GDM1 (cell line): ENCODE measurements at places on chromosomes 7 and 10.

- DNase-seq = no peak
Measured at GRCh38 chr7:10706875-10707493, 266.7 kb upstream of the PHF14 start.

- no peak for DNase-seq
Measured at GRCh38 chr10:30125496-30125895, 66.1 kb upstream of the JCAD start.

DNA sequence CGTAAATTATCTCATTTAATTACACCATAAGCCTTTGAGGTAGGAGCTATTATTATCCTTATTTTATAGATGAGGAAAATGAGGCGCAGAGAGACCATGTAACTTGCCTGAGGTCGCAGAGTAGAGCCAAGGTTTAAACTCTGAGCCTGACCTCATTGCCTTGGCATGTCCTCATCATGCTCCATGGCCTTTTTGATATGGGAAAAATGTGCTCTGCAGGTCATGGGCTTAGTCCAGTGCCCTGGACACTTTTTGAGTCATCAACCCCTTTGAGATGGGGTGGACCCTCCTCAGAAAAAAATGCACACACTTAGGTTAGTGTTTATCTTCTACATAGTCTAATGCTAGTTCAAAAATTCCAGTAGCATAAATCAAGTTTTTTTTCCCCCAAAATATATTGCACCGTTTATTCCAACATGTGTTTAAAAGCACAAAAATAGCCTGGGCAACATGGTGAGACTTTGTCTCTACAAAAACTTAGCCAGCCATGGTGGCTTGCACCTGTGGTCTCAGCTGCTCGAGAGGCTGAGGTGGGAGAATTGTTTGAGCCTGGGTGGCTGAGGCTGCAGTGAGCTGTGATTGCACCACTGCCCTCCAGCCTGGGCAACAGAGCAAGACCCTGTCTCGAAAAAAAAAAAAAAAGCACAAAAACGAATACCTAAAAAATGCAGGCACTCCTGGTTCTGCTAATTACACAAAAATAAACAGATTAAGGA is 28.6 kb upstream of the TMEM178B start:
- DNase-seq = no peak

GRCh38 chr7:41002741-41003610 is 699.9 kb downstream of the INHBA start:
- DNase-seq = peak; percentile 12

- no peak for DNase-seq
Measured at GRCh38 chr7:22700559-22701002, 26.4 kb upstream of the IL6 start.

GRCh38 chr7:140209866-140210609 is 33.3 kb upstream of the KDM7A start:
- no peak for DNase-seq

DNA sequence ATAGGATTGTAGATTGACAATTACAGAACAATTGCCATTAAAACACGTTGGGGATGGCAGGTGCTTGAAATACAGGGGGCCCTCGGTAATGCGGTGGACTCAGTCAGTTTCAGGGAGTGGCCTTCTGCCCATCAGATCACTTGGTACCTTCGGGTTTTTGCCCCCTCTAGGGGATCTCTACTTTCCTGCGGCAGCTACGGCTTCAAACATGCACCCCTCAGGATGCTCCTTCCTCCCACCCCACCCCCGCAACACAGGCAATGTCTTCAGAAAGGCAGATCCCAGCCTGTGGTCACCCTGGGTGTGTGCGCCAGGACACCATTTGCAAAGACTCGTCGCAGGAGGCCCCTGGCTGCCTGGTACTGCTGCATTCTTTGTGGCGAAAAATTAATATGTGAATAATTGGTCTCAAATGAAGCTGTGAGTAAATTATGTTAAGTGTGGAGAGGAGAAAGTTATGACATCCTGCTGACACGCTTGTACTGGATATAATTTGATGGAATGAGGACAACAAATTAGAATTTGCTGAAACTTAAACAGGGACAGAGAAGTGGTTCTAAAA is 431.0 kb upstream of the MKI67 start:
- no peak for DNase-seq

DNA sequence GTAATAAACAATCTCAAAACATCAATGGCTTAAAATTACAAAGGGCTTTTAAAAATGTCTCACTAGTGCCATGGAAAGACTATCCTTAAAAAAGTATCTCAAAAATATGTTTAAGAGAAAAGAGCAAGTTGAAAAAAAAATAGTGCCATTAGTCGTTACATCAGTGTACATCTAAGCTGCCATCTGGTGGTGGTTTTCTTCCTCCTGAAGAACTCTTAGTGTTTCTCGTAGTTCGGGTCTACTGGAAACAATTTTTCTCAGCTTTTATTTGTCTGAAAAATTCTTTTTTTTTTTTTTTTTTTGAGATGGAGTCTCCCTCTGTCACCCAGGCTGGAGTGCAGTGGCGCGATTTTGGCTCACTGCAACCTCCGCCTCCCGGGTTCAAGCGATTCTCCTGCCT is 5.9 kb upstream of the GARIN1A start:
- DNase-seq = no peak

DNA sequence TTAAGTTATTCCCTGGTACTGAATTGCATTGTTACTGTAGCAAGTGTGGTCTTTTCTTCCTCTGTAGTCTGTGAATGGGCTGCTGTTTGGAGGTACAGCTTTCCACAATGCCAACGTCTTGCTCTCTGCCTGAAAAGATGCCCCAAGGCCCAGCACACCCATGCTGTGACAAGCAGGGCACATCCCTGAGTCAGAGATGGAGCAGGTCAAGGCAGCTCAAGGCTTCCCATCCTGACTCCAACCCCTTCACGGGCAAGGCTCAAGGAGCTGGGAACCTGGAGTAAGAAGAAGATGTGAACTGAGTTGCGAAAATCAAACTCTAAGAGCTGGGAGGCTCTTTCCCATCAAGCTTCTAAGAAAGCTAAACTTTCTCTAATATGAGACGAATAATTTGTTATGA is 27.2 kb downstream of the SVIL start:
- no peak for DNase-seq
